ENCODE measurements at places on chromosomes 6 and 20.

DNA sequence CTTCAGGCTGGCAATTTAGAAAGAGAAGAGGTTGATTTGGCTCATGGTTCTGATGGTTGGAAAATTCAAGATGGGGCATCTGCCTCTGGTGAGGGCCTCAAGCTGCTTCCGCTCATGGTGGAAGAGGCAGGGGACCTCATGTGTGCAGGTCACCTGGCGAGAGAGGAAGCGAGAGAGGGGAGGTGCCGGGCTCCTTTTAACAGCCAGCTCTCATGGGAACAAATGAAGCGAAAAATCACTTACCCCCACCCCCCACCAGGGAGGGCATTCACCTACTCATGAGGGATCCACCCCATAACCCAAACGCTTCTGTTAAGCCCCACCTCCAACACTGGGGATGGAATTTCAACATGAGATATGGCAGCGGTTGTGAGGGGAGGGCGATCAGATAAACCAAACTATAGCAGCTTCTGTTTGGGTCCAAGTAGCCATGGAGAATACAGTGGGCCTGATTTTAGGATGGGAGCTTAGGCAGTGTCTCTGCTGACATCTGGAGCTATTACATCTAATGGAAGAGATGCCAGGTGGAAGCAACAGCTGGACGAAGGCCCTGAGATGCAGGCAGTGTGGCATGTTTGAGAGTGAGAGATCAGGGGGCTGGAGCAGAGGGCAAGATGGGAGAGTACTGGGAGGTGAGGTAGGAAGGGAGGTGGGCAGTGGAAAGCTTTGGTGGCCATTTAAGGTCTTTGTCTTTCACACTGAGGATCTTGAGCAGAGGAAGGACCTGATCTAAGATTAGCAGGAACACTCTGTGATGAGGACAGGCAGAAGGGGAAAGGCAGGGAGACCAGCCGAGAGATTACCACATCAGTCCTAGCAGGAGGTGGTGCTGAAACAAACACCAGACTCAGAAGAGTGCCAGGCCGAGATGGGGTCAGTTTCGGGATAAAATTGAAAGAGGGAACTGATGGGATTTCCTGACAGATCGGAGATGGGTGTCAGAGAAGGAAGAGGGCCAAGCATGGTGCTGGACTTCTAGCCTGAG is 161.8 kb downstream of the NFATC2 start:
- DNase-seq = no peak

GRCh38 chr6:138896104-138896756 is 91.8 kb downstream of the REPS1 start:
- DNase-seq = no peak

GRCh38 chr6:25629198-25629576 is 22.8 kb upstream of the SCGN start:
- DNase-seq = no peak

- peak; percentile 60 for DNase-seq
Observed at GRCh38 chr6:4466261-4466660, 309.9 kb upstream of the CDYL start.

DNA sequence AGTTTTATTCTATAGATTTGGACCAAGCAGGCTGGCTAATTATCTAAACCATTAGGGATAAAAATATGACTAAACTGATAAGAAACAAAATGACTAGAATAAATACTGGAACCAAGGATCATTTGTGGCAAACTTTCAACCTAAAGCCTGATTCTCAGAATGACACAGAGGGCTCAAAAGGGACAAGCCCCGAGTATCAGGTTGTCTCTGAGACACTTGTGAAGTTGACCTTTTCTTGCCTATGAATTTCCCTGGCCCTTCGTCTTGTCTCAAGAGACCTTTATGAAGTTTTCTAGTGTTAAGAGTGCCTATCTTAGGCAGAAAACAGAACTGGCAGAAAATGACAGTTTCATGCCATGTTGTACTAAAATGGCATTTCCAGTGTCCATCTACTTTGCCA is 68.3 kb downstream of the IMPG1 start:
- no peak for DNase-seq

DNA sequence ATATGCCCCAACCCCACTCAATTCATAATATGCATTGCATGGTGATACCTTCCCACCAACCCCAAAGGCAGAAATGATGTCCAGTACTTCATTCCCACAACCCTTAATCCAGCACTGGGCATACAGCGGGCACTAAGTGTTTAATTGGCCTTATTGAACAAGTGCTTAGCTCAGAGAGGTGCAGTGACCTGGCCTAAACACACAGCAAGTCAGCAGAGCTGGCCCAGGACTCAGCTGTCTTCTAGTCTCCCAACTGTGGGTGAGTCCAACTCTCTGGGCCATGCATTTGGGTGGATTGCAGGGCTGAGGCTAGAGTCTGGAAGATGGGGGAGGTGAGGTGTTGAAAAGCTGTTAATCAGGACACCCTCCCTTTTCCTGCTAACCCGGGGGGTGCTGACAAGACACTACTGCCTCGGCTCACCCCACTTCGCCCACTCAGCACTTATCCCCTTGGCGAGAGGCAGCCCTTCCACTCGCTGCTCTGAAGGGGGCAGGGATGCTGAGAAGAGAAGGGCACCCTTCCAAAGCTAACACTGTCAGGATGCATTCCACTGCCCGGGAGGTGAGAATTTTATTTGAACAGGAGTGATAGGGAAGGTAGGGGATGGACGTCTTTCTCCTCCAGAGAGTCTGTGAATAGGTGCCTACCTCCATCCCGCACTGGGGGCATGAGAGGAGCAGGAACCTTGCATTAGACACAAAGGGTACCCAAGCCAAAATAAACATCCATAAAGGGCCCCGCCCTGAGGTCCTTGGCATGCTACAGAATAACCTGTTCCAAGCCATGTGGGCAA is 14.2 kb downstream of the KCNK5 start:
- peak; percentile 13 for DNase-seq

GRCh38 chr20:39103732-39104131 is 141.6 kb downstream of the DHX35 start:
- DNase-seq = peak; percentile 21

DNA sequence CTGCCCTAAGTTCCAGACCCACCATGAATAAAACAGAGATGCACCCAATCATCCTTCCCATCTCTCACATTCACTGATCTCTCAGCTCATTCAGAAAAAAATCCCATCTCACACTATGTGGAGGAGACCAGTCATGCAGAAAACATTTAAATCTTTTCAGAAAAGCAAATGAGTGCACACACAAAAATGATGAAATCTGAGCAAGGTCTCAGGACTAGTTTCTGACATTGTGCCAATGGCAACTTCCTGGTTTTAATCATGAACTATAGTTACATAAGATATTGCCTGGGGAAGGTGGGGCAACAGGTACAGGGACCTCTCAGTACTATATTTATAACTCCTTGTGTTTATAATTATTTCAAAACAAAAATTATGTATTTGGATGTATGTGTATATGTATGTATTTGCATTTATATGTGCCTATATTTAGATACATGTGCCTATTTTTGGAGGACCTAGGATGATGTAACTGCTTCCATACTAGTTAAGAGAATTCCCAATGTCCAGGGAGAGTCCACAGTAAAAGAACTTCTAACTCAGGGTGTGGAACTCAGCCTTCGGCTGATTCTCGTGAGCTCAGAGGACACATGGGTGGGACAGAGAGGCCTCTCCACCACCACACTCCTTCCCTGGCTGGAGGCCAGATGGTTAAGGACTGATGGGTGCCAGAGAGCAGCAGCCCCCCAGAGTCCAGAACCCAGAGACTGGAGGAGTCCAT is 71.7 kb upstream of the MAP3K4 start:
- peak; percentile 87 for DNase-seq

- DNase-seq = no peak
Observed at GRCh38 chr20:51529758-51530157, 12.8 kb downstream of the NFATC2 start.

DNA sequence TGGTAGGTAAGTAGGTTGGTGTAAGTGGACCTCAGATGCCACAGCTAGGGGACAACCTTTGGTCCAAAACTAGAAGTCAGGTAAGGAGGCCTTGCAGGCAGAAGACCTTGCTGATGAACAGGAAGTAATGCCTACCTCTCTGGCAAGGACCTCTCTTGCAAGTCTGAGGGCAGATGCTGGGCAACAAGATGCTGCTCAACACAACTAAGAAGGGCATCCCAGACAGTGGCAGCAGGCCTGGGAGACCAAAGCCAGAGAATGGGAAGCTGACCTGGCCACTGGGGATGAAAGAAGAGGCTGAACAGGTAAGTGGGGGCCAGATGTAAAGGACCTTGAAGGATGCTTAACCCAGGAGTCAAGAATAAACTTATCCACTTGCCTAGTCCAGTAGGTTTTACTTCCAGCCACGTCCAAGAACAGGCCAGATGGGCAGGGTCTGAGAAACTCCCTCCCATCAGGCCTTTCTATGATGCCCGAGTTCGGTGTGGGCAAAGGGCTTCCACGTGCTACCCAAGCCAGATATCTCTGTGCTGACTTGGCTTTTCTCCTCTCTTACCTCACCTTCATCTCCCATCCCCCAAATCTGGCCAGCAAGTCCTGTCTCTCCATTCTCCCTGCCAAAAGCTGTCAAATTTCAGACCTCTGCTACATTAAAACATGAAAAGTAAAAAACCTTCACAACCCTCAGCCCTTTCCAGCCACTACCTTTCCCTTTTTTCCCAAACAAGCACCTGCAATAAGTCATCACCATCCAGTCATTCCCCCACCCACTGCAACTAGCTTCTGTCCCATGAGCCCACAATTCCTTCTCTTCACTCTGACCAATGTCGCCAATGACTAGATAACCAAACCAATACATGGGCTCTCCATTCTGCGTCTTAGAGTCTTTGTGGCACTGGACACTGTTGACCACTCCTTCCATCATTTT is 11.5 kb upstream of the PLCG1 start:
- DNase-seq = no peak

DNA sequence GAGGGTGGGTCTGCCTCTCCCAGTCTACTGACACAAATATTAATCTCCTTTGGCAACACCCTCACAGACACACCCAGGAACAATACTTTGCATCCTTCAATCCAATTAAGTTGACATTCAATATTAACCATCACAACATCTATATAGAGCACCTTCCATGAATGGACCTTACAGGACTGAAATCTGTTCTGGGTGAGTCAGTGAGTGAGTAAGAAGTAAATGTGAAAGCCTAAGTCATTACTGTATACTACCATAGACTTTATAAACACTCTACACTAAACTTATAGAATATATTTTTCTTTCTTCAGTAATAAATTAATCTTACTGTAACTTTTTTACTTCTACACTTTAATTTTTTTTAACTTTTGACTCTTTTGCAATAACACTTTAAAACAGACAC is 993.8 kb upstream of the MAP3K7 start:
- DNase-seq = no peak

- peak; percentile 61 for DNase-seq
Observed at GRCh38 chr6:170129691-170130171, 161.1 kb downstream of the DLL1 start.

DNA sequence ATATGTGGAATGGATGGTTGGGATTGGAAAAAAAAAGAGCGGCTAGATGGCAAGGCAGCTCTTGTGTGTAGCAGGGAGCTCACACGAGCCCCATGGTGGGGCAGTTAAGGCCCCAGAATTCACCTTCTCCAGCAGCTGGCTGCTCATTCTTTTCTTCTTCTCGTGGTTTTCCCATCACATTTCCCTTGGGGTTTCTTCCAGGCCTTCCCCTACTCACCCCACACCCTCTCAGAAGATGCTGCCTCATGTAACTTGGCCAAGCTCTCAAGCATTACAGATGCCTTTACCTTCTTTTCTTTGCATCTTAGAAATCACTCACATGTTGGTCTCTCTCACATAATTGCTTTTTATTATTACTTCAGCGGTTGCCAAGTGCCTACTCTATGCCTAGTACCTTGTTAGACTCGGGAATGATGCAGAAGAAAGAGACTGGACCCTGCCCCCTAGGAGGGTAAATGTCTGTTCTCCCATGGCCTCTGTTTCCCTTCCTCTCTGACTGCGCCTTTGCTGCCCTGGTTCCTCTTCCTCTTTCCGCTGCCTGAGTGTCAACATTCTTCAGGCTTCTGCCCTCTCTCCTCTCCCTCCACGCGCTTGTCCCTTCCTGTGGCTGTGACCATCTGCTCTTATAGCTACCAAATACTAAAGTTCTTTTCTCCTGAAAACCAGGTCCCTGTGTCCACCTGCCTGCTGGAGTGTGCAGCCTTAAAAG is 28.6 kb downstream of the PPARD start:
- no peak for DNase-seq

- DNase-seq = no peak
Observed at GRCh38 chr20:48571949-48572847, 255.6 kb downstream of the PREX1 start.

DNA sequence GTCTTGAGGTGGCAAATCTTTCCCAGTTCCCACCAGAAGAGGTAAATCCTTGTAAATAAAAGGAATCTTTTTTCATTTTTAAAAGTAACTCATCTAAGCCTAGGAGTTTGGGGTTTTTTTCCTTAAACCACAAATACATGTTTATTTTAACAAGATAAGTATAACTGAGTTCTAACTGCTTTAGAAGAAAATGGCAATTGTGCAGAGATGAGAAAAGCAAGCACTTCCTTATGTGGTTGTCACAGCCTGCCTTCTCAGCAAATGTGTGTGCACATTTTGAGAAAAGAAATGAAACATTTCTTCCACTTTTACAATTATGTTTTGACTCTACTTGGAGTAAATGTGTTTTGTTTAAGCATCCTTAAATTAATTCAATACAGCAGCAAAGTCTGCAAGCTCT is 17.7 kb downstream of the HCK start:
- DNase-seq = no peak

GRCh38 chr6:47129129-47129528 is 87.0 kb upstream of the ADGRF1 start:
- no peak for DNase-seq

DNA sequence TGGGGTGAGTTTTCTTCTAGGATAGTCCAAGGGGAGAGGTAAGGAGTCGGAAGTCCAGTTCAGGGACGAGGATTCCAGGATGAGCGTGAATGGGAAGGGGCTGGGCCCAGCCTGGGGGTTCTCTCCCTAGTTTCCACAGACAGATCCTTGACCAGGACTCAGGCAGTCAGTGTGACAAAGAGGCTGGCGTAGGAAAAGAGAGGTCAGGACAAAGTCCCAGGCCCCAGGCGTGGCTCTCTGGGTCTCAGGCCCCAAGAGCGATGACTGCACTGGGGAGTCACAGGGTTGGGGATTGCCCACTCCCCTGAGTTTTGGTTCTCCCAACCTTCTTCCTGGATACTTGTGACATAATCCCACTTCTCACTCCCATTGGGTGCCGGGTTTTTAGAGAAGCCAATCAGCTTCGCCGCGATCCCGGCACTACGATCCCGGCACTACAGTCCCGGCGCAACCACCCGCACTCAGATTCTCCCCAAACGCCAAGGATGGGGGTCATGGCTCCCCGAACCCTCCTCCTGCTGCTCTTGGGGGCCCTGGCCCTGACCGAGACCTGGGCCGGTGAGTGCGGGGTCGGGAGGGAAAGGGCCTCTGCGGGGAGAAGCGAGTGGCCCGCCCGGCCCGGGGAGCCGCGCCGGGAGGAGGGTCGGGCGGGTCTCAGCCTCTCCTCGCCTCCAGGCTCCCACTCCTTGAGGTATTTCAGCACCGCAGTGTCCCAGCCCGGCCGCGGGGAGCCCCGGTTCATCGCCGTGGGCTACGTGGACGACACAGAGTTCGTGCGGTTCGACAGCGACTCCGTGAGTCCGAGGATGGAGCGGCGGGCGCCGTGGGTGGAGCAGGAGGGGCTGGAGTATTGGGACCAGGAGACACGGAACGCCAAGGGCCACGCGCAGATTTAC is 46.2 kb upstream of the TRIM26 start:
- DNase-seq = peak; percentile 91

Measured in astrocyte of the hippocampus (primary cell).